ENCODE measurements at places on chromosomes 2 and 18.
A peak's percentile ranks its signal among the peaks of the same experiment; 100 is the strongest.

- peak; percentile 78 for DNase-seq
These were observed 77.4 kb downstream of the DYSF start for GRCh38 chr2:71530641-71531332.

GRCh38 chr2:231718799-231719198, 10.5 kb downstream of the PTMA start:
- no peak for DNase-seq

GRCh38 chr2:231662028-231662810, 46.1 kb upstream of the PTMA start:
- no peak for DNase-seq

GRCh38 chr18:26547646-26548414, 523 bp downstream of the KCTD1 start:
- peak; percentile 57 for DNase-seq

DNA sequence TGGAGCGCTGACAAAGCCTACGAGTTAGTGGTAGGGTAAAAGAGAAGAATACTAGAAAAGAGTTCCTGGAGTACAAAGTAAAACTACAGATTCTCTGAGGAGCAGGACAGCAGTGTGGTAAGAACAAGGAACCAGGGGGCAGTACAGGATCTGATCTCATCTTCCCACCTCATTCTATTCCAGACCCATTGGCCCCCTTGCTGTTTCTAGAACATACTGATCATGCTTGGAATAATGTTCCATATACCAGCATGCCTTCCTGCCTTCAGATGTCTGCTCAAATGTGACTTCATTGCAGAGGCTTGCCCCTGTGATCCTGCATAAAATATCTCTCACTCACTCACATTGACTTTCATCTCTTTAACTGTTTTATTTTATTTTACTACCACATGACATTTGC, 19.3 kb downstream of the MSGN1 start:
- no peak for DNase-seq

DNA sequence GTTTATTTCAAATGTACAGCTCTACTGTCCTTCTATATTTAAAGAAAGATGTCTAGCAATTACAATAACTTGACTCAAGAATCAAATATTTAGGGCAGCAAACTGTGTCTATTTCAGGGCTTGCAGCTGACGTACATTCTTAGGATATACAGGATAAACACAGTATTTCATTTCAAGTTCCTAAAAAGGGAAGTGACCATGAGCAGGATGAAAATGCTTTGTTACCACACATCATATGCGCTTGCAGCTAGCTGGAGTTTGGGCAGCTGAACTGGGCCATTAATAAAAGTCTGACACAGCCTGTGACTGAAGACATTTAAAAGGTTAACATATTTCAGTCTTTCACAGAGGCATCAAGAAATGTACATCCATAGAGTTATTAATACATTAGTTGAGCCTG, 264.6 kb upstream of the TRIB2 start:
- DNase-seq = no peak

GRCh38 chr2:206086716-206087350, 859 bp upstream of the INO80D start:
- peak; percentile 46 for DNase-seq

DNA sequence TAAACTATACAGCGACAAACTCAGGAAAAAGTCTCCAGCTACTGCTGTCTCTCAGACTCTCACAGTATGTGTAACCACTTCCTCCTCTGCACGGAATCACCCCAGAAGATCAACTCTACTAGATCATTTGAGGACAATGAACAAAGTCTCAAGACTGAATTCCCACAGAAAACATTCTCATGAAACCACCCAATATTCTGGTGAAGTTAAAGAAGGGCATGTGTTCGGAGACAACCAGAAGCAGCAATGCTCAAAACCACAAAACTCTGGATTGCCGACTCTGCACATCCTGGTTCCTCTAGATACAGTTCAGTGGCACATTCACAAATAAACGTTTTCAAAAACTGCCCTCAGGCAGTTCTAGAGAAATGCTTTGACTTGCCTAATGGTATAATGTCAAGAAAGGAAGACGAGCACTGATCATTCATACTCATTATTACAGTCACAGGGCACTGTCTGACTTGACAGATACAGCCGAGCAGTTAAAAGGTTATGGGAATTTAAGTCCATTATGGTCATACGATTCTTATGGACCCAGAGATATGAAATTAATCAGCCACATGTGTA, 91.9 kb upstream of the STK17B start:
- no peak for DNase-seq

GRCh38 chr18:46623541-46623940, 33.5 kb downstream of the LOXHD1 start:
- DNase-seq = no peak

- no peak for DNase-seq
These were observed 3.8 kb upstream of the TBR1 start for GRCh38 chr2:161412346-161412745.

DNA sequence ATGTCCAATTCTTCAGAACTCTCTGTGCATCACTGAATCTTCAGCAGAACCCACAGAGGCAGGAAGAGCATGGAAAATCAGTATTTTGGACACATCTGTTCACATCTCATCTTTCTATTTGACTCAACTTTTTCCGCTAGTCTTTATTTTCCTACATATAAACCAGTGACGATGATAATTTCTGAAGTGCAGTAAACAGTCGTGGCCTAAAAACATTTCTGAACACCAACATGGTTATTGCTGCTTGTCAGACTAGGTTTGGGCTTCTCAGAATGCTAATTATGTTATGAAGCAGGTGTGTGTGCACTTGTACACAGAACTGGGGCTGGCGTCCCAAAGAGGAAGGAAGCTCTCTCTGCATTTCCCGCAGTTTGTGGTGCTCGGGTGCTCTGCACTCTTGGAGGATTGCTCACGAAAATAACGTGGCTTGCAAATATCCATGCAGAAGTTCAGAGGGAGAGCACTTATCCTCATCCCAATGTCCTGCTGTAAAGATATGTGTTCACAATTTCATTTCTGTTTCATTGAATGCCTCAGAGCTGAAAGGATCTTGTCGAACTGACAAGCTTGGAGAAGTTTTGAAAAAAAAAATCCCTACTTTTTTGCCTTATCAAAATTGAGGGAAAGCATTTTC, 50.8 kb downstream of the EDAR start:
- DNase-seq = no peak

- DNase-seq = no peak
These were observed 132.2 kb downstream of the FMNL2 start for GRCh38 chr2:152466980-152467676.

DNA sequence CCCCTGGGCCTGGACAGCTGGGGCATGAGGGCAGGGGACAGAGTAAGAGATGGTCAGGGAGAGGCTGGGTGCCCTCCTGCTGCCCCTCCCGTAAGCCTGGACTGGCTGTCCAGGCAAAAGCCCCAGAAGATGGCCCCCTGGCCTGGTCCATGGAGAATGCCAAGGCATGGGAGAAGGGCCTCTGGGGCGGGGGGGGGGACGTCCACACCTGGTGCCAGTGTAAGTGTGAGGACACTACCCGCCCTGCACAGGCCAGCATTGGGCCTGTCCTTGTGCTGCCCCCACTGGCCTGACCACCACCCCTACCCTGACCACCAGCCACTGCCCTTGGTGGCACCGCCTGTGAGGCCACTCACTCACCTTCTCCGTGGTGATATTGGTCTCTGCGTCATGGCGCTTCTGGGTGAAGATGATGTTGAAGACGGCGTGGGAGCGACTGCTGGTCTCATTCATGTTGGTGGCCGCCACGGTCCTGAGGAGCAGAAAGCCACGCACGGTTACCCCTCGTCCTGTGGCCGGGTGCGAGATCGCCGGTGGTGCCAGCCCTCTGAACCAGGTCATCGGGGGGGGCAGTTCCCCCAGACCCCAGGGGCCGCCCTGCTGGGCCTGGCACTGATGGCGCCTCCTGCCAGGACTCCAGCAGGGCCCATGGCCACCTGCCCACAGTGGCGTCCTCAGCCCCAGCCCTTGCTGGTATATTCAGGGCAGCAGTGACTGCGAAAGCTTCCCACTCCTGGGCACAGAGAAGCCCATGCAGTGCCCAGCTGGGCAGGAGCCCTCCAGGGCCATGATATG, 35.2 kb downstream of the KIF1A start:
- no peak for DNase-seq

DNA sequence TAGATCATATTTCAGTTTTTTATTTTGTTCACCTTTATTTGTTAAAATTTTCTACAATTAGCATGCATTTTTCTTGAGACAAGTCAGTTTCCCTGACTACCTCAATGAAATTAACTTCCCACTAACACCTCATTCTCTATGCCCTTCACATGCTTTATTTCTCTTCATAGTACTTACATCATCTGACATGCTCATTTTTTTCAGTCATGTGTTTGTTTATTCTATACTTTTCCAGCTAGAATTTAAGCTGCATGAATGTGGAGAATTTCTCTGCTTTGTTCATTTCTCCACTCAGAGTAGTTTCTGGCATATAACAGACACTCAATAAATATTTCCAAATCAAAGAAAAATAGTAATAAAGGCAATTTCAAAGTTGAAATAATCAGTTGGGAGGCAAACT, 78.9 kb upstream of the SCN7A start:
- DNase-seq = no peak

- no peak for DNase-seq
These were observed 11.8 kb downstream of the NDUFA10 start for GRCh38 chr2:240013343-240013742.

DNA sequence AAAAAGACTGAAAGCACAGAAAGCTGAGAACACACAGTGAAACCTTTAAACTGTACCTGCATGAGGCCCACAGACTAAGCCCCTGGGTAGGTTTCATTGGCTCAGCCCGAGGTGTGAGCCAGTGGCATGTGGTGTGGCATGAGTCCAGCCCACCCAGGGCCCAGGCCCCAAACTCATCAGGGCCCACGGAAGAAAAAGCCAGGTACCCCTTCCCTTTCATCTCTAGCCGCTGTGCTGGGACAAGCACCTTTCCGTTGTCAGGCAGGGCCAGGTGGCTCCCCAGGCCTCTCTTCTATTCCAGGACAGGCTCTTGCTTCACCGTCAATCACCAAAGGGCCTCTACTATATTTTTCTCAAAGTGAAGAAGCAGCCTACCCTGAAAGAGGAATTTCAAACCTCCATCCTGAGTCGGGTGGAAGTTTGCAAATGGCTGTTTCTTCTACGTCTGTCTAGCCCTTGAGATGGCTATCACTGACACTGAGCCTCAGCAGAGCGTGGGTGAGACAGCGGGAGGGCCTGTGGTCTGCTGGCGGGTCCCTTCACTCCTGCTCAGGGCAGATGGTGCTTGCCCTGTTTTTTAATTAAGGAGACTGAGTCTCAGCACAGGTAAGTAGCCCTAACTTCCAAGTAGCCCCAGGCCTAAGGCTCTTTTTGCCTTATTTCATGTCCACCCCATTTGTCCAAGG, 8.6 kb downstream of the DNAJB2 start:
- no peak for DNase-seq

Data from NCI-H82 (cell line).